ENCODE measurements at places on chromosomes 6 and 20.

DNA sequence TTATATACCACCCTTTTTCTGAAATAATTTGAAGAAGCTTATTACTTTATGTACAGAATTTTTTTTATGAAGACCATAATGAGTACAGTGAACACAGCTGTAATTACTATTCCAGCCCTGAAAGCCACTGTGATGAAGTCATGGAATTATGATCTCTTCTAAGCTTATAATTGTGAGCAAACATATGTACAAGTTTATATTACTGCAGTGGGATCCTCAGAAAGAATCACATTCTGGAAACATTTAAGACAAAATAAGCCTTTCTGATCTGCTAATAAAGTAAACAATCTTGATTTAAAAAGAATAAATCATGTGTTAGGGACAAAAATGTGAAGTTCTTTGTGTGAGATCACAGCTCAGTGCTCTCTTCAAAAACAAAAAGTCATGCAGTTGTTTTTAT, 560.4 kb downstream of the CD109 start:
- no peak for DNase-seq

DNA sequence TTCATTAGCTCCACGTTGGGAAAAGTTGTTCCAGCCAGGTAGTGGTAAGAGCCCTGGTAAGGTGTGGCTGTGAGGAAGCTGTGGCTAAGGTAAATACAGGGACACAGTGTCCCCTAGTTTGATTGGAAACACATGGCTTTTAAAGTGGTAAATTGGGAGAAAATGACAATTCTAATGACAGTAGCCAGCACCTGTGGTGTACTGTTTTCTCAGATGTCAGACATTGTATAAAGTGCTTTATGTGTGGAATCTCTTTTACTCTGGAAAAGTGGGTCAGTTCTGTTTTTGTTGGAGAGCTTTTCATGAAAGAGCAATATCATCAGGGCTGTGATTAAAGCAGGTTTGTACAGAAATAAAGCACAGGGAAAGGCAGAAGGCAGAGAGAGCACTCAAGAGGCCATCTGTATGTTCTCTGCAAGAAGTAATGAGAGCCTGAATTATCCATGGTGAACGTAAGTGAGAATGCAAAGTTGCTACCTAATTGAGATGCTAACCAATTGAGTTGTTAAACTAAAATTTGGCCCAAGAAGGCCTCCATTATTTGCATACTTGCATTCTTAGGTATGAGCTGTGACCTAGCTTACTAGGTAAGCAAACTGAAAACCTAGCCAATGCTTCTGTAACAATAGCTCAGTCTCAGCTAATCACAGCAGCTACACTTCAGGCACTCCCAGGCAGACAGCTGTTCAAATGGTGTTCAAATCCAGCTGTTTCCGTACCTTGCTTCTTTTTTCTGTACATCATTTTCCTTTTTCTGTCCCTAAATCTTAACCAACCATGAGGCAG, 28.2 kb downstream of the MRAP2 start:
- DNase-seq: no peak

DNA sequence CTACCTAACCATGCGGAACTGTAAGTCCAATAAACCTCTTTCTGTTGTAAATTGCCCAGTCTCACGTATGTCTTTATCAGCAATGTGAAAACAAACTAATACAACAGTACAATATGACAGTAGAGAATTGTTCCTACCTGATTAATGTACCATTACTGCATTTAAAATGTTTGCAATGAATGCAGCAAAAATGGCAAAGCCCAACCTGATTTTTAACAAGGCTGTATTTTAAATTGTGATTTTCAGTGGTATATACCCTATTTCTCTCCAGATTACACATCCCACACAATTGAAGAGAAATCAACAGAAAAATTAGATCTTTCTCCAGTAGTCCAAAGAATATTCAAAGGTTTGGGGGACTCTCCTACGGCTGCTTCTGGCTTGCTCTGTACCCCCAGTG, 3.3 kb upstream of the PCSK2 start:
- no peak for DNase-seq

DNA sequence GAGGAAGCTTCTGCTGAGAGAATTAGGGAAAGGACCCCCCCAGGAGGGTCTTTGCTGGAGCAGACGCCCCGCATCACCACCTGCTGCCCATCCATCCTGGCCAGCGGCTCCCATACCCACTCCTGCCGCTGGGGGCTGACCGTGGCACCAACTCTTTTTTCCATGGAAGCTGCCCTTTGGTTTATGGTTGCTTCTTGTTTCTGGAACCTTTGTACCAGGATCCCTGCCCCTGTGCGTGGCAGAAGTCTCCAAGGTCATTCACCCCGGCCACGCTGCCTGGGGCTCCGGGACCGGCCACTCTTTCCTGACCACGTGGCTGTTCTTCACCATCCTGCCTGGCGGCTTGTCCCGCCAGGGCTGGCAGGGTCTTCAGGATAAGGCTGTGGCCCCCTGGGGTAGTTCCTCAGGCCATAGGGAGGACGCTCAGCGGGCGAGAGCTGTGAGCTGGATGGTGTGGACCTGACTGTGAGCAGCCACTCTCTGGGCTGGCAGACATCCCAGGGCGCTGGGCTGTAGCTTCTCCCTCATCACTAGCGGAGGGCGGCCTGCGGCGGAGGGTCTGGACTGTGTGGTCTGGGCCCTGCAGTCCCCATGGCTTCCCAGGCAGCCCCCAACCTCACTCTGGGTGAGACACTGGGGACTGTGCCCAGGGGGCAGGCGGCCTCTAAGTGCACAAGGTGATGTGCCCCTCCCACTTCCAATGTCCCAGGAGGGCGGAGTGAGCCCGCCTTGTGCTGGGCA, 22.8 kb upstream of the RBBP8NL start:
- no peak for DNase-seq

- DNase-seq: no peak
Observed at GRCh38 chr6:103269581-103269980, 1590.1 kb downstream of the HACE1 start.

DNA sequence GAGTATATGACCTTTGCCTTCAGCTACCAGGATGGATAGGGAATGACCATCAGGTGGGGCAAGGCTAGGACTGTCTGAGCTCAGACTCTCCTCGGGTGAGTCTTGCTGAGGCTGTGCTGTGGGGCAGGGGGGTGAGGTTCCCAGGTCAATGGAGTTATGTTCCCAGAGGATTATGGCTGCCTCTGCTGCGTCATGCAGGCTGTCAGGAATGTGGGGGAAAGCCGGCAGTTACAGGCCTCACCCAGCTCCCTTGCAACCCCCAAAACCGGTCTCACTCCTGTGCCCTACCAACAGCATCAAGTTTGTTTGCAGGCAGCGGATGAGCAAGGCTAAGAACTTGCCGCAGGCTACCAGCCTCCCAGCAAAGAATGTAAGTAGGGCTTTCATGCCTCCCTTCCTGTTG, 93.5 kb downstream of the ESR1 start:
- DNase-seq: no peak
